Activated T-helper 2 cell treated with anti-CD3 and anti-CD28 coated beads, Interferon-gamma antibody, Interleukin-2, Interleukin-4, amounts not matched to agents 10 μg/mL and 5 μg/mL and 100 μg/mL, durations not matched to agents 14 hours and 24 hours and 36 hours (primary cell): ENCODE measurements at places on chromosomes 6 and 20.

GRCh38 chr20:33444797-33445560, 1.4 kb upstream of the SNTA1 start:
- no peaks in the 10 kb centered on the region for H3K36me3 ChIP-seq
- H3K27me3 ChIP-seq = peaks cover 13% of the 10 kb centered on the region
- peaks cover 14% of the 10 kb centered on the region for H3K4me1 ChIP-seq
- H3K4me3 ChIP-seq = peak overlapping the region; percentile 88
- DNase-seq = no peak

DNA sequence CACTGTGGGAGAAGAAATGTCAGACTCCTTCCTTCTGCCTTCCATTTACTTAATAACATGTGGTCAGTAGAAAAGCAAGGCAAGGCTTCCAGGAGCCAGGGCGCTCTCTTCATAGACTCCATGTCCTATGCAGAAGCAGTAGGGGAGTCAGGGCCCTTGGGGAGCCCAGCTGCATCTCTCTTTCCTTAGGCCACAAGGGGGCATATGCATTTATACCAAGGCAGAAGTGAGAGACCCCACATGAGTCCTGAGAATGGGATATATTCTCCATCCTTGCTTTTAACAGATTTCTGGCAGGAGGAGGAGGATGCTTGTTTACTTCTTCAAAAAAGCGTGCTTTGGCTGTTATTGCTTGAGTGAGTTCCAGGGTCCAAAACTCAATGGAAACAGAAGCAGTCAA, 198.5 kb downstream of the HIVEP2 start:
- H3K4me1 ChIP-seq = no peaks in the 10 kb centered on the region
- no peak for DNase-seq

DNA sequence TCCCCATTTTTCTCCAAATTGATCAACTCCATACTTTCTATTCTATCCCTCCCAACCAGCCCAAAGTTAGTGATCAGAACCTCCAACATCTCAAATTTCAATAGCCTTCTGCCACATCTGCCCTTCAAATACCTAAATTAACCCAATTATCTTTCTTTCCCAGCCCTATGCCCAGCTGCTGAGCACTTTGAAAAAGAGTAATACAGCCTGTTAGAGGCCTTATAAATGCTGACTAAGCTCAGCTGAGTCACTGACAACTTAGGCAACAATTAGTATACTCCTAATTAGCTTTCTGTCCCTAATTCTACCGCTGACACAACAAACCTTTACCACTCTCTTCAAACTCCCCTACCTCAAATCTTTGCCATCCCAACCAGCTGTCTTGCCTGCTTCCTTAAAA, 23.5 kb downstream of the RUNX2 start:
- peaks cover 21% of the 10 kb centered on the region for H3K4me1 ChIP-seq
- no peaks in the 10 kb centered on the region for H3K27me3 ChIP-seq
- H3K36me3 ChIP-seq = peaks cover 18% of the 10 kb centered on the region
- DNase-seq = no peak

GRCh38 chr6:128573036-128573435, 52.6 kb upstream of the PTPRK start:
- H3K27ac ChIP-seq = no peak overlapping the region
- peaks cover 13% of the 10 kb centered on the region for H3K27me3 ChIP-seq
- DNase-seq = no peak
- peaks cover 3% of the 10 kb centered on the region for H3K4me1 ChIP-seq
- H3K4me3 ChIP-seq = no peak overlapping the region
